ENCODE measurements at places on chromosomes 7 and 10.

DNA sequence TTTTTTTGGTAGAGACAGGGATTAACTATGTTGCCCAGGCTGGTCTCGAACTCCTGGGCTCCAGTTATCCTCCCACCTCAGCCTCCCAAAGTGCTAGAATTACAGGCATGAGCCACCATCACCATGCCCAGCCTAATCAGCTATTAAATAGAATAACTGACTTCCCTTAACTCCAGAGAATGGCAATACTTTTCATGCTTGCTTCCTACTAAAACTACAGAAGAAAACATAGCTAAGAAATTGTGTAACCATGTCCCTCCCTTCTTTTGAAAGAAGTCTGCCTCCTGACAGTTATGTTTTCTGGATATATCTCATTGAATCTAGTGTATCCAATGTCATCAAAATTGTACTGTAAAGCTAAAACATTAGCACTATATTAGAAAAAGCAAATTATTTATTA lies 95.6 kb downstream of the KMT2C start:
- no peak for DNase-seq

GRCh38 chr7:132430861-132431822 lies 145.1 kb downstream of the PLXNA4 start:
- no peak for DNase-seq

GRCh38 chr7:69435711-69436110 lies 162.6 kb upstream of the AUTS2 start:
- DNase-seq: no peak

- DNase-seq: no peak
Measured at GRCh38 chr10:118571123-118571522, 24.3 kb downstream of the PRLHR start.

- DNase-seq: no peak
Measured at GRCh38 chr7:100818366-100818765, 9.0 kb downstream of the EPHB4 start.

DNA sequence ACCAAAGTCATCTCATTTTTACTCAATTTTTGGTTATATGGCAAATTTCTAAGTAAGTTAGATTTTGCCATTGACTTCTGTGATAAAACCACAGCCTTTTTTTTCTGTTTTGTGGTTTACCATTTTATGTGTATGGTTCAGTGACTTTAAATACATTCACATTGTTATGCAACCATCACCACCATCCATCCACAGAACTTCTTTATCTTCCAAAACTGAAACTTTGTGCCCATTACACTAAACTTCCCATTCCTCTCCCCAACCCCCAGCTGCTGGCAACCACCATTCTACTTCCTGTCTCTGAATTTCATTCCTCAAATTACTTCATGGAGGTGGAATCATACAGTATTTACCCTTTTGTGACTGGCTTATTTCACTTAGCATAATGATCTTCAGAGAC lies 280.4 kb upstream of the TCERG1L start:
- no peak for DNase-seq

DNA sequence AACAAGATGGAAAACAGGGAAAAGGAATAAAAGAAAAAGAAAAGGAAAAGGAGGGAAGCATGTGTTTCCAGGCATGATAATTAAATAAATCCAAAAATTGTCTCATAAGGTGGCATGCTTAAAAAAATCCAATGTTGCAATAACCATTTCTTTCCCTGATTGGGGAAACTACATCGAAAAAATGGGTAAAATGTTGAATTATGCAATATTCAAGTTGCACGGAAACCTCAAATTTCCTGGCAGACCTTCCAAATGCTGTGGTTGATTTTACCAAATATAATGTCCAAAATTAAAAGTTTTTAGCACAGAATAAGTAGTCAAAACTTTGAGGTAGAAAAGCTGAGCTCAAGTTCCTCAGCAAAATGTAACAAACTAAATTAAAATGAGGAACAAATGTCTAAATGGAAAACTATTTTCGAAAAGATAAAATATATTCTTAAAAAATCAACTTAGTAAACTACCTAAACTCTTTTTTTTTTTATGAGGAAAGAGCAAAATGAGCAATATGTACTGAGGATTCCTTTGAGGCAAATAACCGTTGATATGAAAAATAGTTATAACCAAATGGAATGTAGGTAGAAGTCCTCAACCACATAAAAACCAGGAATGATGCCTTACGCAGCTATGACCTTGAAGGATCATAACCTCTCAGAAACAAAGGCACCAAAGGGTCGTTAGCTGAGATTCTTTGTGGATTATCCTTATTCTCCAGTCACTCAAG lies 52.6 kb downstream of the MACC1 start:
- DNase-seq: no peak

DNA sequence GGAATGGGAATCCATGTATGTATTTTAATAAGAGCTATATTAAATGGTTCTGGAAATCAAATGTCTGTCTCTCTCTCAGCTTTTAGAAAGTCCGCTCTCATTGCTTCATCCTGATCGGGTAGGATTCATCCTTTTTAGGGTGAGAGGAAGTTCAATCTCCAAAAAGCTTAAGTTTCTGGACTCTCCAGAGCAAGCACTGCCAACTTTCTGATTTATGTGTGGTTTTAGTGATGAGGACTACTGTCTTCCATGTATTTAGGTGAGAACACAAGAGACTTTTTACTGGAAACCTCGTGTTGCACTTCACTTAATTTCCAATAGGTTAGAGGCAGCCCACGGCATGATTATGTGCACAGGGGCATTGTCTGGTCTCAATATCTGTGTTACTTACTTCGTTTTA lies 267.9 kb downstream of the SUGCT start:
- DNase-seq: no peak

DNA sequence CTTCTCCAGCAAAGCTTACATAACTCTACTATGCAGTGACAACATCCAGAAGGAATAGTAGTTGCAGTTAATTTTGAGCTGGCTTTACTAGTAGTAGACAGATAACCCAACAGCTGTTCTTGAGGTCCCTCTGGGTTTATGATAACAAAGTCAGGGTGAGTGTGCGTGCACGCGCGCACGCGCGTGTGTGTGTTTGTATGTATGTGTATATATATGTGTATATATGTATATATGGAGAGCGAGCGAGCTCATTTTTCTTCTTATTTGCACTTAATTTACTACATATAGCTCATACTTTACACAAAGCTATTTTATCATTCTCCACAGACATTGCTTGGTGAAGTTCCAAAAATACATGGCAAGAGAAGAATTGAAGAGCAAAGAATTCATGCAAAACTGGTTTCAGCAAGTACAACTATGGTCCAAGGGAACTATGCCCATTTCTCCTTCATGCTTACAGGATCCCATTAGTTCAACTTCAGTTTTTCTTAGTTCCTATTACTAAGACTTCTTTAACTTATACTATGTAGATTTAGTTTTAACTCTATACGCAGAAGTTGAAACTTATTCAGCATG lies 105.9 kb upstream of the TMEM168 start:
- no peak for DNase-seq
